Activated CD4-positive, alpha-beta T cell treated with anti-CD3 and anti-CD28 coated beads, Interleukin-2, Interleukin-6, amounts not matched to agents 100 ng/mL and 50 ng/mL, durations not matched to agents 16 hours and 8 hours (primary cell): ENCODE measurements at places on chromosomes 3 and 15.

DNA sequence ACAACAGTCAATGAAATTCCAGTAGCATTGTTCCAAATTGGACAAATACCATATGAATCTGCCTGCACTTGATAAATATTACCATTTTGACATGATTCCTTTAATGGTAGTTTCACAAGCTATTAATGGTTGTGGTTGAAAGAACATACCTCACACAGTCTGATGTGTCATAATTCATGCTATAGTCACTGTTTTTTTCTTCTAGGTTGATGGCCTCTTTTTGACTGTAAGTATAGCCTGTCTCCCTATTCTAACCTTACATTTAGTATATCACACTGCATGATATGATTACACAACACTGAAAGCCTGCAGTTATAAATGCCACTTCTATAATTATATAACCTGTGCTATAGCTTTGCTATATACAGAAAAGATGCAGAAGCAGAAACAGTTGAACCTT lies 834.1 kb downstream of the NSUN3 start:
- DNase-seq, result no peak

DNA sequence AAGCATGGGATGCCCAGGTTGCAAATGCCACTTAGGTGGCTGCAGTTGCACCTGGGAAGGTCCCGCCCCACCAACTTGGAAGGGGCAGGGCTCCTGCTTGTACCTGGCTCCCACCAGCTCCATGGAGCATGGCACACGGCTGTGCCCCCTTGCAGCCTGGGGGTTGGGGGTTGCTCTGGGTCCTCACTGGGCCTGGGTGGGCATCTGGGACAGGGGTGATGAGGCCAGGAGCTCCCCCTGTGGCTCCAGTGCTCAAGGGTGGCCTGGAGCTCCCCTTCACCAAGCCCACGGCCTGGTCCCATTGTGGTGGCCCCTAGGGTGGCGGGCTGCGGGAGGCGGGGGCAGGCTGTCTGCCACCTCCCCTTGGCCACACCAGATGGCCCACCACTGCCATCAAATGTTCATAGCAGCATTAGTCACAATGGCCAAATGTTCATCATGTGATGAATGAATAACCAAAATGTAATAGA lies 36.7 kb downstream of the GHSR start:
- DNase-seq, result no peak

- DNase-seq, result no peak
Observed at GRCh38 chr15:23049984-23050628, 10.7 kb upstream of the TUBGCP5 start.

DNA sequence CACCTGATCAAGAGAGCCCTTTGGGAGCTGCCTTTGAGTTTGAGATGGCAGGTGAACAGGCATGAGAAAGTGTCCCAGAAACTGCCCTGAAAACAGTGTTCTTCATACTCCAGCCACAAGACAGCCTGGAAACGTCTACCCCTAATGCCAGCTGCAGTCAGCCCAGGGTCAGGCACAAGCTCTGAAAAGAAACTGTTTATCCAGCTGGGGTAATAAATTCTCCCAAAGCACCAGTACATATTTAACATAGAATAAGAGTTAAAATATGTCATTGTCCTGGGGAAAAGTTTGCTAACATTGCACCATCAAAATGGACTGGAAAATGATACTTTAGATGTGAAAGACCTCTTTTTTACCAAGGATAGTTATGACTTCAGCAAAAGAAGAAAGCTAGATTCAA lies 66.3 kb downstream of the NEK10 start:
- DNase-seq, result no peak

DNA sequence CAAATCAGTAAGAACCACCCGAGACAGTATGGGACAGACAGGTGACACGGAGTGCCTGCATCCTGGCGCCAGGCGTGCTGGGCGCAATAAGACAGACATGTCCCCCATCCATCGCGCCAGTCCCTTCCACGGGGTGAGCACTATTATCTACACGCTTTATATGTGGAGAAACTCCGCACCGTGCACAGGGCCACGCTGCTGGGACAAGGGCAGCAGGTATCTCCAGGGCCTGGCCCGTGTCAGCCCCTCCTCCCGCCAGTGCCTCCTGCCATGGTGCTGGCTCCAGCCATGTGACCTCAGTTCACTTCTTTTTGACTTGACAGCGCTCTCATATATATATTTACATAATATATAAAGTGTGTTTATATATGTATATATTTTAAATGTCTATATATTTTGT lies 42.6 kb downstream of the TNK2 start:
- no peak for DNase-seq

GRCh38 chr3:187107989-187108388 lies 31.3 kb downstream of the RPL39L start:
- DNase-seq, result no peak

DNA sequence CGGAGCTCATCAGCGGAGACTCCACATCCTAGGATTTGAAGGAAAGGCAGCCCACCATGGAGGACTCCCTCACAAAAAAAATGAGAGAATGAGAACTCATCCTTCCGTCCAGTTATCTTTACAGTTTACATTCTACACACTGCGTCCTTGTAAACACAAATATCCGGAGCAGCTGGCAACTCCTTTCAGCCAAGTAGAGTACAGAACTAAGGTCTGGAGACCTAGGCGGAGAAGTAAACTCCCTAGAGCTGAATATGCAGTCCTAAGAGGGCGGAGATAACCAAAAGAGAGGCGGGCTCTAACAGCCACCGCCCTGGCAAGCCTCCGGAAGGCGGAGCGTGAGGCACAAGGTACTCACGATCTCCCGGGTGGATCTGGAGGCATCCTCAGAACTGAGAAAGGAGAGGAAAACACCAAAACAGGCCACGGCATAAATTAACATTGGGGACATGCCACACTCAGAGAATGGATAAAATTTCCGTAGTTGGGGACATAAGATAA lies 924 bp upstream of the SIN3A start:
- peak; percentile 88 for DNase-seq

DNA sequence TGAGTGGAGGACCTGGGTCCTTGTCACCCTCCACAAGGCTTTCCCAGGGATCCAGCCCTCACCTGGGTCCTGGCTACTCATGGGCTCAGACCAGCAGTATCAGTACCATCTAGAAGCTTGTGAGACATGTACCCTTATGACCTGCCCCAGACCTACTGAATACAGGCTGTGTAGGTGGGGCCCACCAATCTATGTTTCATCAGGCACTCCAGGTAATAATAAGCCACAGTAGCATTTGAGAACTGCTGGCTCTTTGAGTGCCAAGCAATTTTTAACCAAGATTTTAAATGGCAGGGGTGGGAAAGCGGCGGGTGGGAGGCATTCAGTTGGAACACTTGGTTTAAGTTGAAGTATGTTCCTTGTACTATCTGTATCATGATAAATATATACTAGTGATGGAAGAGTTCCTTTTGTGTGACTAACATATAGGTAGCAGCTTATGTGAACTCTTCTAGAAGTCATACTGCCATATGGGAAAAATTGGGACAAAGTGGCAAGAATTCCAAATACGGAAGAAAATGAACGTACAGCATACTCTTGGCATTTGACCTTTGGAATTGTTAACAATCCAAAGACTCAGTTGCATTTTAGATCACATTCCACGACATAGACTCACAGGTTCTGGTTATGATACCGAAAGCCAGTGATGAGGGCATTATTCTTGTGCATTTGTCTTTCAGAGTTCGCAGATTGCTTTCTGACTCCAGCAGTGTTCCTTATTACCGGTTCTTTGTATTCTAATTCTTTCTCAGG lies 190.4 kb downstream of the GHSR start:
- no peak for DNase-seq

DNA sequence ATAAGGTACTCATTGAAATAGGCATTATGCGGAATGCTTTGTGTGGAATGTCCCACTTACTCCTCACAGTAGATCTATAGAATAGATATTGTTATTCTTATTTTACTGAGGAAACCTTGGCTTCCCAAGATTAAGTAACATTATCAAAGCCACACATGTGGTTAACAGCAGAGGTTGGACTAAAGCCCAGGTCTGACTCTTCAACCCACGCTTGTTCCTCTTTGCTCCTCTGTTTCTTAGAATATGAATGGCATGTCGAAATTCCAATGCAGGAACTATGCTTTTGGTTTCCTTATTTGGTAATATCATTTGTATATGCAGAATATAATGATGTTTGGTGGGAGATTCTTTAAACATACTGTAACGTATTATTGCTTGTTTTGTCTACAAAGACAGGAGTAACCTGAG lies 818.8 kb upstream of the LMCD1 start:
- no peak for DNase-seq

DNA sequence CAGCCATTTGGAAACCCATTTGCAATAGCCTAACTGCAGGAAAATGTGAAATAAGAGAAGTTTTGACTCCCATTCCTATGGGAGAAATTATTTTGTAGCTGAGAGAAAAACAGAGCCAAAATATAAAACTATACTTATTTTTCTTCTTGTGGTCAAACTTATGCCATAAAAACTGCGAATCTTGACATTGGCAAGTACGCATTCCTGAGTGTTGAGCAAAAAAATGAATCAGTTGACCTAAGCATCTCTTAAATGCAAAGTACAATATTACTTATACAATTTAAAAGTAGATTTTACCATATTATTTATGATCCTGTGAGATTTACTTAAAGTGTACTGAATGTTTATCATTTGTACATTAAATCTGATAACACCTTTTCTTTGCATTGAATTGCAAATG lies 50.1 kb upstream of the CMC1 start:
- no peak for DNase-seq

DNA sequence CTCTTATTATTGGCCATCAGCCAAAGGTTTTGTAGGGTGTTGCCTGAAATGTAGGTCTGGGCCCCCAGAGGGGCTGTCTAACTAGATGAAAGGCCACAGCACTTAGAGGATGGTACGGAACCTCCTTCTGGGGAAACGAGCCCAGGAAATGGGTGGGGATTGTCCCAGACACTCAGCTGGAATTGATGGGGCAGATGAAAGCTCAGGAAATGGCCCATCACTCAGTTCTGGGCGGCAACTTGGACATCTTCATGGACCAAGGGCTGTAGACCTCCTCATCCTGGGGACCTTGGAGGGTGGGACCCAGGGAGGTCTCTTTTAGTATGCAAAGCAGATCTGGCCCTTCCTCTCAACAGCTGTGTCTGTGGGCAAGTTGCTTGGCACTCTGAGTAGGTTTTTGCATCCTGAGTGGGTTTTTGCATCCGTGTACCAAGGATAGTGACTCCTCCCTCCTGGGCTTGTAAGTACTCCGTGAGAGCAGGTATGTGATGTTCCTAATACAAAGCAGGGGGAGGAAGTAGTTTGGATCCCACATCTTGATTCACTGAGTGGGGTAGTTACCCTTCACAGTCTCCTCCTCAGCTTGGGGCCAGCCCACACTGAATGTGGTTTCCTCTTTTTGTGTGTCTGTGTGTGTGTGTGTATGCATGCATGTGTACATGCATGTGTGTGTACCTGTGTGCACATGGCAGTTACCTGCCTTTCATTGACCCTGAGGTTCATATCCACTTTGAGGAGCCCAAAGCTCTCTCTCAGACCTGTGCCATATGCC lies 292.0 kb downstream of the RPLP1 start:
- DNase-seq, result no peak

DNA sequence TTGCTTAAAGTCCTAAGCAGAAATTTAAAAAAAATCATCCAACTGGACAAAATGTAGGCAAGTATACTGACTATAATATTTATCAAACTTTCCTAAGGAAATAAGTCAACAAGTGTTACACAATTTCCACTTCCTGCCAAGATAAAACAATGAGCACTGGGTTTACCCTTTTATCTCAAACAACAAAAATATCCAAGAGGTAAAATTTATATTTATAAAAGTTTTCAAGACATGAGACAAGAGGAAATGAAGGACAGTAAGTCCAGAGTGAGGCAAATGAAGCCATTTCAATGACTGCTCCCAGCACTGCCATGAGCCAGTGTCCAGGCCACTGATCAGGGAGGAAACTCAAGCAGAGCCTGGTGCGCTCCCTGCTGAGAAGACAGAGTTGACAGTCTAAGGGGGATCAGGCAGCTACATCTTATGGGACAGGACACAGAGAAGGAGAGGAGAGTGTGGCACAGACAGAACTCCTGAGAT lies 439.4 kb downstream of the RAP2B start:
- DNase-seq, result no peak

- DNase-seq, result no peak
Observed at GRCh38 chr15:85769182-85769900, 25.4 kb downstream of the KLHL25 start.

- peak; percentile 72 for DNase-seq
Observed at GRCh38 chr3:150925751-150926201, 20.5 kb upstream of the MINDY4B start.

DNA sequence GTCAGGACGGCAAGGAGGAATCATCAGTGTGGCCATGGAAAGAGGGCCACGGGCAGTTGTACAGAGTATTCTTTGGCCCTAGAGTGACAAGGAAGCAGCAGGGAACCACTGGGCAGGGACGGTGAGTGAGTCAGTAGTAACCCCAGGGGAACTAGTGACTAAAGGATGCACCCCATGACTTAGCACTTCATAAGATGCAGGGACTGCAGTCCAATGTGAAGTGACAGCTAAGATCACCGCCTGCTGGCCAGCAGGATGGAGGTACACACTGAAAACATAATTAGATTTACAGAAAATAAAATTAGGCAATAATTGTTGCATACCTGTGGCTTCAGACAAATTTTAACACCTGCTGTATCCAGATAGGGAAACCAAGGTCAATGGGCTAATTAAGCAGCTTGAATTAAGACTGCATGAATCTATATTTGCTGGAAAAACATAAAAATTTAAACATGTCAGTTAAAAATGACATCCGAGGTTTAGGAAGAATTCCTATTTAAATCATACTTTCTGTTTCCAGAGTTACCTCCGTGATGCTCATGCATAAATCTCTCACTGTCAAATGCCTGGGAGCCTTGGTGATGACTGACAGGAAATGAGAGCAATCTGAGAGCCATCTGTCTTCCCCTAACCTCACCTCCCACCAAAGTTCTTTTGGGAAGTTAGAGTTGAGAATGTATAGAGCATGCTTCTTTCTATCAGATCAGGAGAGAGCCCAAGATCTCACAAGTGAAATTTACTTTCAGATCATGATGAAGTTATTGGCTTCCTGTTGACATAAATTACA lies 56.5 kb downstream of the DCLK3 start:
- no peak for DNase-seq

GRCh38 chr3:12901623-12902045 lies 60.3 kb upstream of the RPL32 start:
- no peak for DNase-seq

DNA sequence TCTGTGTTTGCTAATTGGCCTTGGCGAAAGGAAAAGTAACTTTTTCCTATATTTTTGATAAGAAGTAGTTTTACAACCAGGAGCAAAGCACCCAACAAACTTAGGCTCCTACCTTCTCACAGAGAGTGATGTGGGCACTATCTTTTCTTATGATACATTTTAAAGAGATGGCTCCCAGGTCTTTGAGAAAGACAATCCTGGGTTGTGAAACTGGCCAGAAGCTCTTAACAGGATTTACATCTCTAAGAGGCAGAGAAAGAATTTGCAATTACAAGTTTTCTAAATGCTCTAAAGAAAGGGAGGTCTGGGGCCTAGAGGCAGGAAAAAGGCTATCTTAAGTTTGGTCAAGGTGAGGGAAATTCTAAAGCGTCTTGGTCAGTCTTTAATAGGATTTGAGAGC lies 609.7 kb downstream of the VGLL3 start:
- DNase-seq, result no peak
